ENCODE measurements at places on chromosomes 7 and 10. TPM values are rescaled to one million over a fixed set of nuclear protein-coding genes. Genes with fewer than 3 reads are reported as not detected.

GRCh38 chr7:130345136-130345535, 520 bp downstream of the CPA5 start:
- DNase-seq = no peak

ANXA8L1 gene
- polyA plus RNA-seq = not detected

- DNase-seq = no peak
Measured at GRCh38 chr10:51629934-51630639, 69.3 kb downstream of the CSTF2T start.

GRCh38 chr10:104183682-104184081, 48.5 kb downstream of the CFAP43 start:
- DNase-seq = no peak

SPDYE2B gene
- 0.90 TPM for polyA plus RNA-seq

DNA sequence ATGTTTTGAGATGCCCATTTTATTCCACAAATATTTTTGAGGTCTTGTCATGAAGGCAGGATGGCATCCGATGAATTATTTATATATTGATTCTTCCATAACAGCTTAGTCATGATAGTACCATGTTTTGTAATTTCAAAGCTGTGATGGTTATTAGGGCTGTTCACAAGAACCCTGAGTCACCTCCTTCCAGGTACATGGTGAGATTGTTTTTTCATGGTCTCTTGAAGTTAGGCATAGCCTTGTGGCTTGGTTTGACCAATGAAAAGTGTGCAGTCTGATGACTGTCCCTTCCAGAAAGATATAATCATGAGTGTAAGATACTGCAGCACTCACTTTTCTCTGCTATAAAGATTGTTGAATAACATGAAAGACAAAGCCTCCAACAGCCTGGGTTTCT, 274.8 kb downstream of the FGFR2 start:
- no peak for DNase-seq

GRCh38 chr7:127782654-127783559, 130.9 kb downstream of the SND1 start:
- no peak for DNase-seq

DNA sequence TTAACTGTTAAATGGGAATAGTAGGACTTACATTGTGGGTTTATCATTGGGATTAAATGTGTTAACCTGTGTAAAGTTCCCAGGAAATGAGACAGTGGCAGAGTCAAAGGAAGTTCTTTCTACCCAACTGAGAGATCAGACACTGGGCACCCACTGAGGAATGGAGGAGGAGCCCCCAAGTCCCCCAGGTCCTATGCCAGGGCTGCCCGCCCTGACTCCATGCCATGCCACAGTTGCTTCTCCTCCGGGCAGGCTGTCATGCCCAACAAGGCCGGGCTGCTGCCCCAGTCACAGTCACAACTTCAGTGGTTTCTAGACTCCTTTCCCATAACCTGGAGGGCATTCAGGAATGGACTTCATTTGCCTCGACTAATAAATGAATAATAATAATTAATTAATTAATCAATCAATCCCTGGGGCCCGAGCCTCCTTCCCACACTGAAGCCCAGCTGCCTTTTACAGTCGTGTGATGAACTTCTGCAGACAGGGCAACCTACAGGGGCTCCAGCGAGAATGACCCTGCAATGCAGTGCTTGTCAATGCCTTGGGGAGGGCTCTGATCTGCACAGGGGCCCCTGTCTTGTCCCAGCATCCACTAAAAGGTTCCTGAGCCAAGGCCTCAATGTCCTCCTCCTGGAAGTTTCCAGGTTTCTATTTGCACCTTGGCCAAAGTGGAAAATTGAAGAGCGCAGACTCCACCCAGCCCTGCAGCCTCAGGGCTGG, 32.4 kb downstream of the DRGX start:
- DNase-seq = no peak

FAM180A gene
- polyA plus RNA-seq = not detected

SHTN1 gene
- polyA plus RNA-seq = 24.3 TPM

DNA sequence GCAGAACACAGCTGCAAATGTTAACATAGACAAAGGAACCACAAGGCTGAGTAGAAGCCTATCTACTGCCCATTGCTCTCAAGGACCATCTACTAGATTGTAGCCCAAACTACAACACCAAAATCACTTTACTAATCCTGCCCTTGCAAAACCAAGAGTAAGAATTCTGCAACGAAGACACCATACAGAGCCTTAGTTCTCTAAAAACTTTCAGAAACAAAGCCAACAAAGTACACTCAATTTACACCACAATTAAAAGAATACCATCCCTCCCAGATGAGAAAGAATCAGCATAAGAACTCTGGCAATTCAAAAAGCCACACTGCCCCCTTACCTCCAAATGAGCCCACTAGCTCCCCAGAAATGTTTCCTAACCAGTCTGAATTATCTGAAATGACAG, 294.3 kb downstream of the CTNNA3 start:
- no peak for DNase-seq

- no peak for DNase-seq
Measured at GRCh38 chr10:61941202-61941681, 39.7 kb downstream of the ARID5B start.

DNA sequence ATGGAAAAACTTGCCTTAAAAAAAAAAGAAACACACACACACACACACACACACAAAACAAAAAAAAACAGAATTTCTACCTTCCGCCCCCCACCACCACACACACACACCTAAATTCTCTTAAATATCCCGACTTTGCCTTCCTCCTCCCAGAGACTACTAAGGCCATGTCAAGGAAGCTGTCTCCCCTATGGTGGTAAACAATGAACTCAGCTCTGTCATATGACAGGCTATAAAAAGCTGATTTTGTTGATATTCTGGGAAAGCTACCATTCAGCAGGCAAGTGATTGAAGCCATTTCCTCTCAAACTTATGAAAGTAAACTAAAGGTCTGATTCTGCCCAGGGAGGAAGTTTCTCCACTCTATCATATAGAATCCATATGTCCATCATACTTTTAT, 471.0 kb downstream of the GFRA1 start:
- no peak for DNase-seq

DNA sequence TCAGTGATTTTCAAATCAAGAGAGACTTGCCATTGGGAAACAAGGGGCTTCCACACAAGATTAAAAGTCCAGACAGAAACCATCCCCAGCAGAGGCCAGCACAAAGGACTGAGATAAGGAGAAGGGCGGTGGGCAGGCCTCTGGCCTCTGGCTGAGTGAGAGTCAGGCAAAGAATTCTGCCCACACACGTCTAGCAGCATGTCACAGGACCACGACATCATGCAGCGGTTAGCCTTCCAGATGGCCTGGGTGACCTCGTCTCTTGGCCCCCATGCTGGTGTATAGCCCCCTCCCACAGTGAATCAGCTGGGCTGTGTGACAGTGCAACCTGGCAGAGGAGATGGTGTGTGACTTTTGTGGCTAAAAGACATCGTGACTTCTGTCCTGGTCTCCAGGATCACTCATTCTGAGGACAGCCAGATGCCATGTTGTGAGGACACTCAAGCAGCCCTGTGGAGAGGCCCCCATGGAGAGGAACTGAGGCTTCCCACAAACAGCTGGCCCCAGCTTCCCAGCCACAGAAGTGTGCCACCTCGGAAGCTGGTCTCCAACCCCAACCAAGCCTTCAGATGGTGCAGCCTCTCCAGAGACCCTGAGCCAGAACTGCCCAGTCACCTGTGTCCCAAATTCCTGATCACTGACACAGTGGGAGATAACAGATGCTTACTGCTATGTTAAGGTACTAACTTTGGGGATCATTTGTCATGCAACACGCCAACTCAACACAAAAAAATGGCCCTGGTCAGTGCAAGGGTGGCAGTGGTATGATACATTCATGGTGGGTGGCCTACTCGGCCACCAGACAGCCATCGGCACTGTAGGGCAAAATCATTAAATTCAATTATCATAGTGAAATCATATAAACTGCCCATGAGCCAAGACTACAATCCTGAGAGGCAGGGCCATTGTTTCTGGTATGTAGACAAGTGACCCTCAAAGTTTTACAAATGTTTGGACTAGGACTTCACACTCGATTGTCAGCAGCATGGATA, 73.2 kb downstream of the TNS3 start:
- no peak for DNase-seq

DNA sequence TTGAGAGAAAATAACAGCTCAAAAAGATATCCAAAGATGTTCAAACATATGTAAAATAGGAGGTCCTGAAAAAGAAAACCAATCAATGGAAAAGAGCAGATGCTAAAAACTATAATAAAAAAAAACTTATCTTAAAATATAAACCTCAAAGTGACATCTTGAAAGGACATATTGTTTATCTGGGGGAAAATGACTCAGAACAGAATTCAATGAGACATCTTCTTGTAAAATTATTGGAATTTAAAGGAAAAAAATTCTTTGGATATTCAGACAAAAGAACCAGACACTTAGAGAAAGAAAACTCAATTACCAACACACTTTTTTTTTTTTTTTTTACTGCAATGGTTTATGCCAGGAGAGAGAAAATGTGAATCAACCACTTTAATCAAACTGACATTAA, 58.9 kb downstream of the NAMPT start:
- DNase-seq = no peak

VAX1 gene
- polyA plus RNA-seq = not detected

- no peak for DNase-seq
Measured at GRCh38 chr7:94243066-94243711, 151.5 kb upstream of the COL1A2 start.

DNA sequence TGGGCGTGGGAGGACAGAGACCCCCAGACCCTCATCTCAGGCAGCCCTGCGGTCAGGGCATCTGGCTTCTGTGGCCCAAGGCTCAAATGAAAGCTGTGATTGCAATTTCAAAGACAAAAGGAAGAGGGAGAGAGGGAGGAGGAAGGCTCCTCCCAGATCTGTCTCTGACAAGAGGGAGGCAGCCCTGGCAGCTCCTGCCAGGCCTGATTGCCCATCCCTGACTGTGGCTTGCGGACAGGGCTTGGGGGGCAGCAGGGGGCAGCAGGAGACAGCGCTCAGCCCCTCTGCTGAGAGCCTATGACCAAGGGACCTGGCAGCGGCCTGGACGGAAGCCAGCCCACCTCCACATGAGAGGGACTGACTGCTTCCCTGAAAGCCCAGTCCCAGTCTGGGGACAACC, 91.8 kb downstream of the PTPRN2 start:
- DNase-seq = no peak

GRCh38 chr10:6766131-6766801, 186.2 kb upstream of the PRKCQ start:
- no peak for DNase-seq

DNA sequence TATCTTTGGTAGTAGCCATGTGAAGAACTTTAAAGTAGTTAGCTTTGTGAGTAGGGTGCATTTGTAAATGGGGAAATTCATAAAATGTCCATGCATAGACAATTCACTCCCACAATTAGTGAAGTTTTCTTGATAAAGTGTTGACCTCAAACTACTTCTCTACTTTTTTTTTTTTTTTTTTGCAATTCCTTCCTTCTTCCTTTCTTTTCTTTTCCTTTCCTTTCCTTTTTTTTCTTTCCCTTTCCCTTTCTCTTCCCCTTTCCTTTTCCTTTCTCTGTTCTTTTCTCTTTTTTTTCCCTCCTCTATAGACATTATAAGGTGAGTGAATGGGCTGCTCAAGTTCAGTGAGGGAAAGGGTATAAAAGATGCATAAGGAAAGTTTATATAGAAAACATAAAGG, 184.2 kb downstream of the PTEN start:
- DNase-seq = no peak

OR2A12 gene
- not detected for polyA plus RNA-seq

DNA sequence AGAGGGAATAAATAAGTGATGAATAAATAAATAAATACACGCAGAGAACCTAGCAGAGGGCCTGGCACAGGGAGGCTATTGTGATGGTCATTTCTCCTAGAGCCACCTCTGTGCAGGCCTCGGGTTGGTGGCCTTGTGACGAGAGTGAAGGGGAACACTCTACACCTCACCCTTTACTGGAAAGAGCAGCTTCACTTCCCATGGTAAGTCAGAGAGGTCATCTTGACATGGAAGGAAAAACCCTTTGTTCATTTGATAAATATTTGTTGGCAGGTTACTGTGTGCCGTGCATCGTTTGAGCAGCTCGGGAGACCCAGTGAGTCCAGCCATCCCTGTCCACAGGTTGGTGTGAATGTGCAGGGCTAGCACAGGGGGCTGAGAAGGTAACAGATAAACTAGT, 70.2 kb upstream of the PODXL start:
- no peak for DNase-seq

GRCh38 chr10:55398497-55398882, 597.5 kb upstream of the PCDH15 start:
- no peak for DNase-seq

DNA sequence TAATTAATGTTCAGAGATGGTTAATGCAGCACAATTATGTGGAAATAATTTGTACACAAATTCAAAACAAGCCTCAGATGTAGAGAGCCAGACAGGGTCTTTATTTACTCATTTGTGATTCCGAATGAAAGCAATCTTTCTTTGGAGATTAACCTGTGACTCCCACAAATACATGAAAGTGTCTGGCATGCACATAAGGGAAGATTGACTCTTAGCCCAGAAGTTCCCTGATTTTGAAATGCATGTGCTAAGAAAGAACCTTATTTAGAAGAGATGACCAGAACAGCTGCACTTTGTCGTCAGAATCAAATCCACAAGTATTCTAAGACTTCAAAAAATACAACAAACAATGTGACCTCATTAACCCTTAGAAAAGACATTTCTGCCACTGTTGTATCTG, 45.1 kb downstream of the RNLS start:
- no peak for DNase-seq

DNA sequence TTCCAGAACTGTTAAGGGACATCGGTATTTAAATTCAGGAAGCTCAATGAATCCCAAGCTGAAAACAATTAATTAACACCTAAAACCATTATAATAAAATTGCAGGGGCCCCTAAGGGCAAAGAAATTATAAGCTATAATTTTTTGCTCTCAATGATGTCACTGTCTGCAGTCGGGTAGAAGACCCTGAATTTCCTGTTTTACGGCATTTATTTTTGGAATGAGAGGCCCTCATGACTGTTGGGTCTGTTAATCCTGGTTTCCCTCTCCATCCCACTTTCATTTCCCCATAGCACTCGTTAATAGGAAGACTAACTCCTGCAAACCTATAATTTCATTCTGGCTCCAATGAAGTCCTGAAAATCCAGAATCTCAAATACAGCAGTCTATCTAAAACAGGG, 25.8 kb upstream of the GPR37 start:
- DNase-seq = no peak

DNA sequence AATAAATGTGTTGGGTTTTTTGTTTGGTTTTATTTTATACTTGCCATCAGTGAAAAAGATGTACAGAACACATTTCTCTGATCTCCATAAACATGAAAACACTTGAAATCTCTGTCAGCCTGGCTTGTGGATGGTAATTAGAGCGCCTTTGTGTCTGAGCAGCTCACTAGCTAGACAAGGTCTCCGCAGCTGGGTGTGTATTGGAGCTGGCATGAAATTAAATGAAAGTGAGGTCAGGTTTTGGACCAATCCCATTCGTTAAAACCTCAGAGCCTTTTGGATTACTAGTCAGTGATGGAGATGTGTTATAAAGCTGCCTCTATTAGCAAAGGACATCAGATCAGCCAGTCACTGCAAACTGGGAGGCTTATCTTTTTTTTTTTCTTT, 2.7 kb downstream of the FRAT1 start:
- no peak for DNase-seq

DNA sequence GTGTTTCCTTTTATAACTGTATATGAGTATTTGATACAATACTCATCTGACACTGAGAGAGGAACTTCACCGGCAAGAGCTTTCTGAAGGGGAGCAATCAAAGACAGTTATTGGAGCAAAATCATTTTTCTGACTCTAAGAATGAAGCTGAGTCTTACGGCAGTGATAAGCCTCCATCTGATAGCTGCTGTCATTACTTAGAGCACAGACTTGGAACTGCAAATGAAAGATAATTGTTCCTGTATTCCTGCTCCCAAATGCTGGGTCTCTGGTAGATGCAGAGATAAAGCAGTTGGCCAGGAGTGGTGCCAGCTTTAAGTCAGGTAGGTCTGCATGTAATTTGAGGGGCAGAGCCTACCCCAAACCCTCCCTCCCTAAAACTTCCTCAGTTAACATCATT, 2.3 kb upstream of the PALS2 start:
- no peak for DNase-seq
